Ureter (tissue), 1 donor: ENCODE measurements at places on chromosomes 2 and 18. TPM values are rescaled to one million over a fixed set of nuclear protein-coding genes. Genes with fewer than 3 reads are reported as not detected.

DNA sequence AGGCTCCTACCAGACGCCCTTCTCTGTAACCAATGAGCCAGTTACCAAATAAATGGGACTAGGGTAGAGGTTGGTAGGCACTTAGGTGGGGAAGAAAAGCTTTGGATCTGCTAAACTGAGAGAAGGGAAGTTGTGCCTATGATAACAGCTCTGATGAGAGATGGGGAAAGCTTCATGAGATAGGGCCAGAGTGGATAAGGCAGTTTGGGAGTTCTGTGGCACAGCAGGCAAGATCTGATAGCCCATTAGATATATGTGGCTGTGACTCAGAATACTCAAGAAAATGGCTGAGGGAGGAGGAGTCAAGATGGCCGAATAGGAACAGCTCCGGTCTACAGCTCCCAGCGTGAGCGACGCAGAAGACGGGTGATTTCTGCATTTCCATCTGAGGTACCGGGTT is 99.8 kb downstream of the PDE11A start:
- DNase-seq: no peak

DNA sequence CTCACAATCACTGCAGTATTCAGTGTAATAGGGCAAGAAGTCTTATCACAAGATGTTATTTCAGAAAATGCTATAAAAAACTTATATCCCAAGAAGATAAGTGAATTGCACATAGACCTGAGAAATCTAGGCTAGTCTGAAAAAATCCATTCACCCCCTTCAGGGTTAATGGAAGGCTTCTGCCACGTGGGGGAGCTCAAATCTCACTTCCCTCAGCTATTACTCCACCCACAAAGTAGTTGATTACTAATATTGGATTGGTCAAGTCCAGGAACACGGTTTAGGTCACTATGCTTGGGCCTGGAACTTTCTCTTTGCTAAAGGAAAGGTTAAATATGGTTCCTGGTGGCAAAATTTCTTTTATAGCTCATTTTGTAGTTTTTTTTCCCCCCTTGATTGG is 51.2 kb upstream of the ADAM23 start:
- no peak for DNase-seq

DNA sequence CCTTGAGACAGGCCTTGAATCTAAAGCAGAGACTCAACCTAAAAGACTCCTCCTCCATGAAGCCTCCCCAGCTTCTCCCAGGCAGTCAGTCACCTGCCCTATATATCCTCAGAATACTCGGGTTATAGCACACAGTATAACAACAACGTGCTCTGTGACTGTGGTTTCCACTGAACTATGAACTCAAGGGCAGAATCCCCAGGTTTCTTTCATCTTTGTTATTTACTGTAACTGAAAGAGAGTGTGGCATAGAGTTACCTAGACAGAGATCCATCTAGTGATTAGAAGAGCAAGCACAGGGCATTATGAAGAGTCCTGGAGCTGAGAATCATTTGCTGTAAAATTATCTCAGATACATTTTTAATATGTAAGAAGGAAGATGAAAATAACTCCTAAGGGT is 281.6 kb upstream of the ZNF521 start:
- no peak for DNase-seq

DNA sequence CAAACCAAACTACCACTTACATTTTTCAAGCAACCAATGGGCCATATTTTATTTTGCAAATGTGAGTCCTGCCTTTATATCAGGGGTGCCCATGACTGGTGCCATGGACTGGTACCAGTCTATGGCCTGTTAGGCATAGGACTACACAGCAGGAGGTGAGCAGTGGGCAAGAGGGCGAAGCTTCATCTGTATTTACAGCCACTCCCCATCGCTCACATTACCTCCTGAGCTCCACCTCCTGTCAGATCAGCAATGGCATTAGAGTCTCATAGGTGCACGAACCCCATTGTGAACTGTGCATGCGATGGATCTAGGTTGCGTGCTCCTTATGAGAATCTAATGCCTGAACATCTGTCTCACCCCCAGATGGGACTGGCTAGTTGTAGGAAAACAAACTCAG is 53.6 kb downstream of the CCDC68 start:
- DNase-seq: no peak

GRCh38 chr2:183229386-183229785 is 105.1 kb downstream of the NUP35 start:
- DNase-seq: no peak

- DNase-seq: no peak
Observed at GRCh38 chr2:238286987-238287736, 1.2 kb downstream of the PER2 start.

GRCh38 chr2:112081262-112081661 is 26.2 kb downstream of the TMEM87B start:
- no peak for DNase-seq

- no peak for DNase-seq
Observed at GRCh38 chr2:60678551-60678950, 77.5 kb upstream of the PAPOLG start.

- no peak for DNase-seq
Observed at GRCh38 chr2:166882851-166883250, 5.4 kb upstream of the XIRP2 start.

Gene FMNL2
- total RNA-seq: 31.8 TPM

Gene PGAP1
- total RNA-seq: 40.3 TPM

Gene TUBA3D
- total RNA-seq: not detected

Gene MTCL1
- total RNA-seq: 150 TPM

Gene NCKAP5
- total RNA-seq: 7.3 TPM
